ENCODE measurements at places on chromosomes 5 and 9. TPM values are rescaled to one million over a fixed set of nuclear protein-coding genes. Genes with fewer than 3 reads are reported as not detected.
A peak's percentile ranks its signal among the peaks of the same experiment; 100 is the strongest.

Gene FBP1
- total RNA-seq = 17.6 TPM

Gene TMEM215
- 0.09 TPM for total RNA-seq

Gene OTP
- not detected for total RNA-seq

Gene NDFIP1
- 49.4 TPM for total RNA-seq

DNA sequence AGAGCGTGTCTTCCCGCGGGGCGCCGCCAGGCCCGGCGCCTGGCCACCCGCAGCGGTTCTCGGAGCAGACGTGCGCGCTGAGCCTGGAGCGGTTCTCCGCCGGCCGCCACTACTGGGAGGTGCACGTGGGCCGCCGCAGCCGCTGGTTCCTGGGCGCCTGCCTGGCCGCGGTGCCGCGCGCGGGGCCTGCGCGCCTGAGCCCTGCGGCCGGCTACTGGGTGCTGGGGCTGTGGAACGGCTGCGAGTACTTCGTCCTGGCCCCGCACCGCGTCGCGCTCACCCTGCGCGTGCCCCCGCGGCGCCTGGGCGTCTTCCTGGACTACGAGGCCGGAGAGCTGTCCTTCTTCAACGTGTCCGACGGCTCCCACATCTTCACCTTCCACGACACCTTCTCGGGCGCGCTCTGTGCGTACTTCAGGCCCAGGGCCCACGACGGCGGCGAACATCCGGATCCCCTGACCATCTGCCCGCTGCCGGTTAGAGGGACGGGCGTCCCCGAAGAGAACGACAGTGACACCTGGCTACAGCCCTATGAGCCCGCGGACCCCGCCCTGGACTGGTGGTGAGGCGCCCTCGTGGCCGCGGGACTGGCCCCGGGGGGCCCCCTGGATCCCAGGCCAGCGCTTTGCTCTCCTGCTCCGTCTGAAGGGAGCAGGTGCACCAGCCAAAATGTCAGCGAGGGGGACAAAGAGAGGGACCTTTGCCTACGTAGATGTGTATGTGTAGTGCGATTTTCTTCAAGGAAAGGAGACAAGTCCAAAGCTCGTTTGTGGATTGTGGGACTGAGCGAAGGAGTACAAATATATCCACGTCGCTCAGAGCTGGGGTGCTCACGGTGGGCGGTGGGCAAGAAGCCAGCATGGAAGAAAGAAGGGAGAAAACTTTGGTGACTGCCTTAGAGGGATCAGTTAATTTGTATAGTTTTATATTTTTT, 19.5 kb downstream of the BTNL9 start:
- no peak for DNase-seq

DNA sequence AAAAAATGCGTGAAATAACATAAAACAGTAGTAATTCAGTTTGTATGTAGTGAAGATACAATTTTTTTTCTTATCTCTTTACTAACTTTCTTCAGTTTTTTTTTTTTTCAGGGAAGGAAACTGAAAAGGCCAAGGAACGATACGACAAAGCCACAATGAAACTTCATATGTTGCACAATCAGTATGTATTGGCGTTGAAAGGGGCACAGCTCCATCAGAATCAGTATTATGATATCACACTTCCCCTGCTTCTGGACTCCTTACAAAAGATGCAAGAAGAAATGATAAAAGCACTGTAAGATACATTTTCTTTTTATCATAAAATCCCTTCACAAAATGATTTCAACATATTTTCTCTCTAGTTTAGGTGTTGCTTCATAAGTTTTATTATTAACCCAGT, 120.0 kb downstream of the FER start:
- DNase-seq = no peak

DNA sequence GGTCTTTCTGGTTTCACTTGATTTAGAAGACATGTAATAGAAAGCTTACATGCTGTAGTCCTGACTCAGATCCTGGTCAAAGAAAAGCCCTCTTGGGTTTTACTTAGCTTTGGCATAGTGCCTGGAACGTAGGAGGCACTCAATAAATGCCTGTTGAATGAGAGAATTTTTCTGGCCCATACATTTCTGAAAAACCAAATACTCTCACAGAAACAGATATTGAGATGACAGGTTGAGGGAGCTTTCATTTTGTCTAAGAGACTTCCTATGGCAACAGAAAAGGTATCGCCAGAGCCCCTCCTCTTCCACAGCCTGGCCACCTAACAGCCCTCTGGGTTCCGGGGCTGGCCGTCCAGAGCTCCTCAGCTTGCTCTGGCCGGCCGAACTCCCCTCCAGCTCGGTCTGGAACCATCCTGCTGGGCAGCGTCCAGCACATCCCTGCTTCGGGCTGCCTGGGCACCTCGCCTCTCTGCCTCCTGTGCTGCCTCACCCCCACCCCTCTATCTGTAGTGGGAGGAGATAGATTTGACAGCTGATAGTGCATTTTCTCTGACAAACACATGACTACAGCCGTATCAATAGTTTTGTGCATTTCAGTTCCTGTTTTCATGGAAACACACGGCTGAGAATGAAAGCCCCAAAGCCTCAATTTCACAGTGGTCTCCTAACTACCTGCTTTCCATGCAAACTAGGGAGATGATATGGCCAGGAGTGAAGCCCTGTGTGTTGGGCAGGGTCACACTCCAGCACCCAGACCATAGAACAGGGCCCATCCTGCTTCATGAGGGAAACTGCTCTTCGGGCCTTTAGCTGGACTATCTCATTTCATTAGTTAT, 1.1 kb downstream of the IL4 start:
- no peak for DNase-seq

- no peak for DNase-seq
Measured at GRCh38 chr5:43859309-43859708, 256.3 kb downstream of the NNT start.

DNA sequence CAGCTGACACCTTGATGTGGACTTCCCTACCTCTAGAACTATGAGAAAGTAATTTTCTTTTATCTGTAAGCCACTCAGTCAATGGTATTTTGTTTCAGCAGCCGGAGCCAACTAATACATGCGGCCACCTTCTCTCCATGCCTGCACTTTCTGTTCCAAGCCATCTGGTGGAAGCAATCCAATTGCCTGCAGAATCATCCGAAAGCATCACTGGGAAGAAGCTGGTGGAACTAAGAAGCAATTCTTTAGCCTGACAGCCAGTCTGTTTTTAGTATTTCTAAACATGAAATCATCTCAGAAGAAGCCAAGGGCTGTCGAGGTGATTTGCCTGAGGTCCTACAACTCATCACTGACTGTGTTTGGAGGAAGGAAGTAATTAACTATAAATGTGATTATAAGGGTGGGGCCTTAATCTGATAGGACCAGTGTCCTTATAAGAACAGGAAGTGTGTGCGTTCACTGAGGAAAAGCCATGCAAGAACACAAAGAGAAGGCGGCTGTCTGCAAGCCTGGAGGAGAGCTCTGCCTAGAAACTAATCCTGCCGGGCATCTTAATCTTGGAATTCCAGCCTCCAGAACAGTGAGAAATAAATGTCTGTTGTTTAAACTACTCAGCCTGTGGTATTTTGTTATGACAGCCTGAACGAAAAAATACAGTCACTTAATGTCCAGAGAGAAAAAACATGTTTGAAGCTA, 49.1 kb downstream of the NXNL2 start:
- no peak for DNase-seq

- DNase-seq = no peak
Measured at GRCh38 chr9:16475257-16475656, 395.2 kb downstream of the BNC2 start.

GRCh38 chr5:11584017-11584416, 320.2 kb downstream of the CTNND2 start:
- no peak for DNase-seq

GRCh38 chr5:74319076-74319475, 321.5 kb downstream of the ENC1 start:
- DNase-seq = no peak

GRCh38 chr5:87780831-87781760, 368.4 kb upstream of the CCNH start:
- peak; percentile 76 for DNase-seq

DNA sequence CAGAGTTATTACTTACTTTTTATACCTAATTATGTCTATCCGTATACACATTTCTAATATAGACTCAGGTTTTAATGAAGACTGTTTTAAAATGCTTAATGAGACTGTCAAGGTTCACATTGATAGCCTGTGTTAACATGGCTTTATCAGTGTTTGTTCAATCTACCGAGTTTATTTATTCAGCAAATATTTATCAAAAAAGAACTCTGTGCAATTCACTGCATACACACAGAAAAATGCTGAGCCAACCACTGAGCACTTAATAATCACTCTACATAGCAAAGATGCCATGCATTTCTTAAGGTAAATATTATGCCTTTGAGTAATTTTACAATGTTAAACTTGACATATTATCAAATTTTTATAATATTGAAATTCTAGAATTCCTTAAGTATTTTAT, 428.2 kb downstream of the ANXA1 start:
- DNase-seq = no peak

- DNase-seq = no peak
Measured at GRCh38 chr9:70615464-70616138, 201.1 kb upstream of the KLF9 start.

DNA sequence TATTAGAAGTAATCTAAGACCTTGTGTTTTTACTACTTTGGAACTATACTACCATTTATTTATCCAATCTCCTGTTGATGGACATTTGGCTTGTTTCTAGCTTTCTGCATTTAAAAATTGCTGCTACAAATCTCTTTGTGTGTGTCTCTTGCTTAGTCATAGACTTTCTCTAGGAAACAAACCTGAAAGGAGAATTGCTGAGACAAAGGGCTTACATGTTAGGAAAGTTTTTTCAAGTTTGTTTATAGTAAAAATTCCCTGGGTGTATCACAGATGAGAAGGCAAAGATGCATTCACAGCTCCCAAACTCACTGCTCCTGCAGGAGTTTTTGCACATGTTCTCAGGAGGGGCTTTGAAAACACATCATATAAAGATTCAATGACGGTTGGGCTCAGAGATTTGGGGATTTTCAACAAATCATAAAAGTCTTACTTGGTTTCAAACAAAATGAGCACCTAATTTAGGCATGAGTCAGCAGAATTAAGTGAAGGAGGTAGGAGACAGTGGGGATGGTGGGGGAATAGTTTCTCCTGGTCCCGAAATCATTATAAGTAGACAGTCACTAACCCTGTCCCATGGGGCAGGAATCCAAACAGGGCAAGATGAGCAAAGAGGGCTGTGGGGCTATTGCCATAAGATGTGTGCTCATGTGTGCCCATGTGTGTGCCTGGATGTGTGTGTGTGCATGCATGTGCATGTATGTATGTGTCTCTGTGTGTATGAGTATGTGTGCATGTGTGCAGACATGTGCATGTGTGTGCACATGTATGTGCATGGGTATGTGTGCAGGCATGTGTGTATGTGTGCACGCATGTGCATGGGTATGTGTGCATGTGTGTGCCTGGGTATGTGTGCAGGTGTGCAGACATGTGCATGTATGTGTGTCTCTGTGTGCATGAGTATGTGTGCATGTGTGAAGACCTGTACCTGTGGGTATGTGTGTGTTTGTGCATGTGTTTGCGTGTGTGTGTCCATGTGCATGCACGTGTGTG, 43.4 kb upstream of the S1PR3 start:
- DNase-seq = no peak

DNA sequence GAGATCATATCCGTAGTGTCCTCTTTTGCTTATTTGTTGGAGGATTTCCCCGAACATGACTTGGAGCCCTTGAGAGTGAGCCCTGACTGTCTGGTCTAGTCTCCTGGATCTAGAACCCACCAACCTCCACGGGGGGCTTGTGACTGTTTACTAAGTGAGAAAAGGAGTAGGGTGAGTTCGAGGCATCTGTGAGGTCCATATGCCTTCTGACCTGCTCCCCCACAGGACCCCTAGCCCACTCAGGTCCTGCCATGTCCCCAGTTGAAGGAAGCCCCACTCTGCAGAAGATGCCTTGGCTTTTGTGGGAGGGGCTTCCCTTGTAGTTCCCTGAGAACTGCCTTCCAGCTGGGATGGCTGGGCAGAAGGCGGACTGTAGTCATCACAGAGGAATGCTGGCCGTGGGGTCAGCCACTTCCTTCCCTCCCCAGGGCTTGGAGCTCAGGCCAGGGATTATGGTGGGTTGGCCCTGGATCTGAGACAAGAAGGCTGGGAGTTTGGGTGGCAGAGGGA, 7.0 kb upstream of the IRF1 start:
- peak; percentile 83 for DNase-seq

- DNase-seq = no peak
Measured at GRCh38 chr5:158349987-158350386, 491.0 kb upstream of the CLINT1 start.

DNA sequence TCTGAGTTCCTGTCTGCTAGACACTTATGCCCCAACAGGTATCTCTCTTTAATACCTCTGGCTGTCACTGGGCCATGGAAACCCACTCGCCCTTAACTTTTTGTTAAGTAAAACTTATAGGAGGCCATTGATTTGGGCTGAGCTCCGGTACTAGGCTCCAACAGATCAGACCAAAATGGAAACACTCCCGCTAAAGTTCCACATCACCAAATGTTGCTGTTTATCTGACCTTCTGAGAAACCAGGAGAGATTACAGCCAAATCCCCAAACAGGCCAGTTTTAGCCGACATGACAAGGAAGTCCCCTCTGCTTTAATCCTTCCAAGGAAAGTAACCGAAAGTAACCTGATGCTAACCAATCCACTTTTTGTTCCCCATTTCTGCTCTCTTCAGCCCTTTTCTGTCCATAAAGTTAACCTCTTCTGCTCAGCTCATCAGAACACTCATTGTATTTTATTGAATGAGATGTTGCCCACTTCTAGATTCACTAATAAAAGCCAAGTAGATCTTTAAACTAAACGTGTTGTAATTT, 115.2 kb upstream of the LHFPL2 start:
- no peak for DNase-seq
